ENCODE measurements at places on chromosomes 1 and 21. TPM values are rescaled to one million over a fixed set of nuclear protein-coding genes. Genes with fewer than 3 reads are reported as not detected.

PDZK1IP1 gene
- total RNA-seq, result not detected

DNA sequence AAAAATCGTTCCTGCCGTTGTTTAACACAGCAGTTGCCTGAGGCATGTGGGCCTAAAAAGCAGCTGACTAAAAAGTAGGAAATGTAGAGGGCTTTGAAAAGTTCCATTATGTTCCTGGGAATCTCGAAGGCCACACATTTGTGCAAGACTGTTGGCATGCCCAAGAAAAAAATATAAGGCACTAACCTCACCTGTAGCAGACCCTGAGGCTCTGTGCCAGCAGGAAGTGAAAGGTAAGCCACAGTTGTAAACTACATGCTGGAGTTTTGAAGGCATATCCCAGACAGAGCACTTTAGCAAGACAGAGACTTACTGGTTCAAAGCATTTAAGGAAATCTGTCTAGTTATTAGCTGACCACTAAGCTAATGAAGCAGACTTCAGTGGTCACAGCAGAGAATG, 52.7 kb downstream of the TRMT1L start:
- DNase-seq, result no peak

DNA sequence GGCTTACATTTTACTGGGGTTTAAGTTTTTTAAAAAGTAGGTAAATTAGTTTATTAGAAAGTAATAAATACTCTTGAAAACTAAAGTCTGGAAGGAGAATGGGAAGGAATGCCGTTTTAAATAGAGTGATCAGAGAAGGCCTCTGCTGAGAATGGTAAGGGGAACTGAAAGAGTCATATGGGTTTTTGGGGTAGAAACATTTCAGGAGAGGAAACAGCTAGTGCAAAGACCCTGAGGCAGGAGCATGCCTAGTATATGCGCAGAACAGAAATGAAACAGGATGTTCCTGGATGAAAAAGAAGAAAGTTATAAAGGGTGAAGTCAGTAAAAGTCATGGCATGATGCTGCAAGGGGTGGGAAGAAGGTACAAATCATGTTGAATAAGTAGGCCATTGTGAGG, 38.9 kb downstream of the ZC3H11B start:
- DNase-seq, result no peak

DNA sequence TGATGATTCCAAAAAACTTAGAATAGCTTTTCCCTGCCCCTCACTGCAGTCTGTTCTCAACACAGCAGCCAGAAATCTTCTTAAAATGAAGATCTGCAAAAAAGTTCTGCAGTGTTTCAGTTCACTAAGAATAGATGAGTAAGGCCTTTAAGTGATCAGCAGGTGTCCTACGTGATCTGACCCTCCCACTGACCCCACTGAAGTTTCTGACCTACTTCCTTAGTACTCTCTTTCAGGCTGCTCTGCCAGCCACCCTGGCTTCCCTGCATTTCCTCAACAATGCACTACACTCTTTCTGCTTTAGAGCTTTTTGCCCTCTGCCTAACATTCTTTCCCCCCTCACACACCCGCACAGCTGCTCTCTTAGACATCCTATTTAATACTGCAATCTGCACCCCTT, 182.5 kb downstream of the AKT3 start:
- DNase-seq, result no peak

GRCh38 chr1:175133673-175134435, 58.7 kb downstream of the KIAA0040 start:
- no peak for DNase-seq

DNA sequence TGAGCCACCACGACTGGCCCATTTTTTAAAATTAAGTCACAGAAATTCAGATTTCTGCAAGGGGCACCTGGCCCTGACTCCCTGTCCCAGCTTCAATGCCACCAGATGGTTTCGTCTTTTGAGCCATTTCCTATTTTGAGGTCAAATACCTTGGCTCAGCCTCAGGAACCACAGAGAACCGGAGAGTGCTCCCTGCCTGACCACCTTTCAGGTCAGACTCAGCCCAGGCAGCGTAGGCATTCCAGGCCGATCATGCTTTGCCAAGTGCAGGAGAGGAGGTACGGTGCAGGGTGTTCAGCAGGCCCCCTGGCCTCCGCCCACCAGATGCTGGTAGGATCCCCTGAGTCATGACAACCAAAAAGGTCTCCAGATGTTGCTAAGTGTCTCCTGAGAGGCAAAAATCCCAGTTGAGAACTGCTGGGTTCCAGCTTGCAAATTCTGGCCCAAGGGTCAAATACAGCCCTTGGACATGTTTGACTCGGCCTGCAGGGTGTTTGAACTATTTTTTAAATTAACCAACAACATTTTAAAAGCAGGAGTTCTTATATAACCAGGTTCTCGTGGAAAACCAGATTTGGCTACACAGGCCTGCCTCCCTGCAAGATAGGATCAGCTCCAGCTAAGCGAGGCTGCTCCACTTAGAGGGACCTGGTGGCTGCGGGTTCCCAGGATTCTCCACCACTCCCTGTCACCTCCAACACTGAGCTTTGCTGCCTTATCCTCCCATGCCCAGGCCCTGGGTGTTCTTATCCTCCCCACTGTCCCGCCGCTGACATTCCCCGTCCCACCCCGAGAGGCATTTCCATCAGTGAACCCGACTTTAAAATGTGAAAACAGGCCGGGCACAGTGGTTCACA, 61.9 kb upstream of the TARDBP start:
- DNase-seq, result no peak

DNA sequence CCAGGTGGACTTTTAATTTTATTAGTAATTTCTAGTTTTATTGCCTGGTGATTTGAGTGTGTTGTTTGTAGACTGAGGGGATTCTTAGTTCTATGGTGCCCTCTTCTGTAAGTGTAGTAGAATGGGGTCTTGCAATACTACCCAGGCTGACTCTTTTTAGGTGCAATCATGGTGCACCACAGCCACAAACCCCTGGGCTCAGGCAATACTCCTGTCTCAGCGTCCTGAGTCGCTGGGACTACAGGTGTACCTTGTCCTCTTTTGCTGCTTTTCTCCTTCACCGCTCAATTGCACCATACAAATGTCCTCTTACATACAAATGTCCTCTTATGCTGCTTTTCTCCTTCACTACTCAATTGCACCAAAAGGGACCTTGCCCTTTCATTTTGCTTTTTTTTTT, 43.1 kb downstream of the SCP2 start:
- DNase-seq, result peak; percentile 6

- no peak for DNase-seq
Measured at GRCh38 chr1:149965440-149965839, 28.8 kb upstream of the MTMR11 start.

Data from activated CD4-positive, alpha-beta T cell treated with anti-CD3 and anti-CD28 coated beads for 36 hours (primary cell).